ENCODE measurements at places on chromosomes 1 and 21.

GRCh38 chr1:57549300-57549699 lies 125.4 kb upstream of the DAB1 start:
- no peak for DNase-seq

DNA sequence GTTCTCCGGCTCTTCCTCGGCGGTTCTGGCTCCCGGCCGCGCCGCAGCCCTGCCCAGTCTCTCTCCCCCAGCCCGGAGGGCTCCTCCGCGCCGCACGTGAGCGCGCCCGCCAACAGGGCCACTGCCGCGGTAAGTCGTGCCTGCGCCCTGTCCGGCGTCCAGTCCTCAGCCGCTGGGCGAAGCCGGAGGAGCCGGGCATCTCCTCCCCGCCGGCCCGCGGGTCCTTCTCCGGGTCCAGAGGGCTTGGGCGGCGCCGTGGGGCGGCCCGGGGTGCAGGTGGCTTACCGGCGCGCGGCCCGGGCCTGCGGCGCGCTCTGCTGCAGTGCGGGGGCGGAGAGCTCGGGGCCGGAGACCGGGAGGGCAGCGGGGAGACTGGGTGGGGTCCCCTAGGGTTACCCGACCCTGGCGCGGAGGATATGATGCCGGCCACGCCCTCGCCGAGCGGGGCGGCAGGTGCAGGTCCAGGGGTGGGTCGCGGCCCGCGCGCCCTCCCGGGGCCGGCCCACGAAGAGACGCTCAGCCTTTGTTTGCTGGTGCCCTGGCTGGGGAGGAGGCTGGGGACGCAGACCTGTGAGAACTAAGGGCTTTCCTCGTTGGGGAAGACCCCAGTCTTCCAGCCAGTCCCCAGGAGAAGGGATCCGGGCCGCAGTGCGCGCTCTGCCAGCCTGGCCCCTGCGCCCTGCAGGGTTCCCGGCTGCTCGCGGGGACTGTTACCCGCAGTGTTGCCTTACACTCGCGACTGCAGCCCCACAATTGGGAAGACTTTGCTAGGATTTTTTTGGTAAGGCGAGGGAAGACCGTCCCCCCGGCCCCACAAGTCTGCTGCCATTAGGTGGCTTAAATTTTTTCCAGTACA lies at the start of gene DOP1B:
Gene DOP1B, plus strand, starts transcription at position 10 of the 856 bp plus-strand sequence. CDS start 7,910 bp downstream, outside the sequence.
- DNase-seq, result no peak

DNA sequence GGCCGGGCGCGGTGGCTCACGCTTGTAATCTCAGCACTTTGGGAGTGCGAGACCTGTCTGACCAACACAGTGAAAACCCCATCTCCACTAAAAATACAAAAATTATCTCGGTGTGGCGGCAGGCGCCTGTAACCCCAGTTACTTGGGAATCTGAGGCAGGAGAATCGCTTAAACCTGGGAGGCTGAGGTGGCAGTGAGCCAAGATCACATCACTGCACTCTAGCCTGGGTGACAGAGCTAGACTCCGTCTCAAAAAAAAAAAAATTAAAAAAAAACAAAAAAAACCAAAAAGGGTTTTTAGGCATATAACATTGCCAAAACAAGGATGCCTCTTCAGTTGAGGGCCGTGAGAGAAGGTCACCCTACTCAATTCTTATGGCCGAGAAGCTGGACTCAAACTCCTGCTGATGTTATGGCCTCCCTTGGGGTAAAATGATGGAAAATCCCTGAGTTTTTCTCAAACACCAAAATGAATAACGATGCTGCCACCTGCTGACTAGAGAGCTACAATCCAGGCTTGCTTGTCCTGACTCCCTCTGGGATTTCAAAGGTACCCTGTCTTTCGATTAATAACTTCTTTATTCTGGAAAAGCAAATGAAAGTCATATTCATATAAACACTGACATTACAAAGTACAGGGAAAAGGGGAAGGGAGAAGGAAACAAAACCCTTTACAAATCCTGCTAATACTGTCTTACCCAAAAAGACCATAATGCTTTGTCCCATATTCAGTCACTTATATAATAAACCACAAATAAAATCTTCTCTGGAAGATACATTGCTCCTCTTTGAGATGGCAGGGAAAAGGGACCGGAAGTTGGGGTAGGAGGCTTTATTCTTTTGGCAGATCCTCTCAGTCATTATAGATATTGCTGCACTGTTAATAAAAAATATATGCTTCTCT lies 10.7 kb downstream of the RAB42 start:
- no peak for DNase-seq

DNA sequence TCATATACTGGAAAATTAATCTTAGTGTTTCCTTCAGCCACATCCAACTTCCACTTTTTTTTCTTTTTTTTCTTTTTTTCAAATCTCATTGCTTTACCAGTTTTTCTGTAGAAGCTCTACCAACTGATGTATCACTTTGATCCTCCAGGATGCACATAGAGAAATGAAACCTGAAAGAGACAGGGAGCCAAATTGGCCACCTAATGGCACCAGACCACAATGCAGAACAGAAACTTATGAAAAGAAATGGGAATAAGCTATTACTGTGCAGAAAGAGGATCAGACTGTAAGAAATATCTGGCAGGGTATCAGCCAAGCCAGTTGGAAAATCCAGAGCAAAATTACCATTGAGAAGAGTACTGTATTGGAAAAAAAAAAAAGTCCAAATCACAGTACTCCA lies 1514.2 kb downstream of the MRPL39 start:
- no peak for DNase-seq

DNA sequence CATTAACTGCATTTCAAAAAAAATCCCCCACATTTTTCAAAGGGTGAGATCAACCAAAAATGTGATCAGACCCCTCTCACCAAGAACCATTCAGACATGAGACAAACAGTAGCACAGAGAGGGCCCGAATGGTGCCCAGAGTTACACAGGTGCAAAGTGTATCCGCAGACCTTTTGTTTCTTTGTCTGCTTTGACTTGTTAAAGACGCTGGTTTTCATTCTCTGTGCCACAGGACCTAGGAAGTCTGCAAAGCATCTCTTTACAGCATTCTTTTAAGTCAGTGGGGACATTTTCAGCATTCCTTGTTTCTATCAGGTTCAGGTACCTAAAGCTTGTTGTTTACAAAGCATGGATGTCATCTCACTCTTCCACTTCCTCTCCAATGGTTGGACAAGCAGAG lies 87.2 kb upstream of the MAP1LC3C start:
- DNase-seq, result no peak

DNA sequence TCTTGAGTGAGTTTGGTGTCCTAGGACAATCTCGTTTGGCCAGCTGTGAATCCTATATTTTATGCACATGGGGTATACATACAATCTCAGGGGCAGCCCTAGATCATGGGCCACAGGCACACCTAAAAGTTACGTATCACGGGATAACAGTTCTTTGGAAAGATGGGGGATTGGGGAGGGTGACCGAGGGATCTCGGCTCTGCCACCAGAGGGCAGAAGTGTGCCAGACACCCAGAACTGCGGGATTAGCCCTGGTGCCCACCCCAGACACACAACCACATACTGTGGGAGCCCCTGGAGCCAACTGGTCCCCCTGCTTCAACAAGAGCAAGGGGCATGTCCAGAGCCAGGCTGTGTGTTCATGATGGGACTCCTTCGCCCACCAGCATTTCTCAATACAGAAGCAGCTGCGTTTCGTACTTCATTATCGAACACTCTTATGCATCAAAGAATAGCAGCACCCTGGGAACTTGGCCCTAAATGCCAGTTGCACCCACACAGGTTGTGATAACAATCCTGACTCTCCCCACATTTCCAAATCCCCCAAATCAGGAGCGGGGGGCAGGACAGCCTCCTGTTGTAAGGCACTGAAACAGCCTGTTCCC lies 37.4 kb downstream of the TMCO4 start:
- DNase-seq, result peak; percentile 14

DNA sequence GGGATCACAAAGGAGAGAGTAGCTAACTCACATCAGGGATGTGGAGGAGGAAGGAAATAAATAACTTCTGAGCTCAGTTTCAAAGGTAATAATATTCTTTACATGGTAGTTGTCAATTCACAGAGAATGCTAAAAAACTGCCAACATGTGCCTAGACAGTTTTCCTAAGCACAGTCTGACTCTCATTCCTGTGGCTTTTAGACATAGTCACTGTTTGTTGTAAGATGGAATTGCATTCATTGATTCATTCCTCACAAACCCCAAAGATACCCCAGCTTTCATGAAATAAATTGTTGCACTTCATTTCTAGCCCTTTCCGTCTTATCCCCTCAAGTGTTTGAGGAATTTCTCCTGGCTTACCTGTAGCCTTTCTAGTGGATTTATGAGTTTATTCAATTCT lies 263.9 kb downstream of the NTNG1 start:
- no peak for DNase-seq

GRCh38 chr1:110087812-110088738 lies 17.6 kb upstream of the ALX3 start:
- no peak for DNase-seq

- DNase-seq, result no peak
Observed at GRCh38 chr1:178418284-178418955, 78.3 kb downstream of the CLEC20A start.

DNA sequence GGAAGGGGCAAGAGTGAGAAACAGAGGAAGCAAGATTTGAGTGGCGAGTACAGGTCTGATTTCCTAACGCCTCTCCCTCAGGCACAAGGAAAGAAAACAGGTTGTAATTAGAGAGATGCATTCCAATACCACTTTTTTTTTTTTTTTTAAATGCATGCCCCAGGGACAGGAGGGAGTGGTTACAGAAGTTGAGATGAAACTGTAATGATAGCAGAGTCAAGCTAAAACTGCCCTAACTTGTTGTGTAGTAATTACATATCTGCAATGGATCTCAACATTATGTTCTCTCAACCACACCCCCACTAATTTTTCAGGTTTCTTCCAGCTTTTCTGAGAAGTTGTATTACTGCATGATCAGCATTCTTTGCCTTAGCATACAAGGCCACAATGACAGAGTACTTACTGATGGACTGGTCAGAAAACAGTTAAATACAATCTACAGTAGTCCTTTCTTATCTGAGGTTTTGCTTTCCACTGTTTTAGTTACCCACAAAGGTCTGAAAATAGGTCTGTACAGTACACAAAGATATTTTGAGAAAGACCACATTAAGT lies 5.5 kb downstream of the ETV3 start:
- DNase-seq, result no peak

DNA sequence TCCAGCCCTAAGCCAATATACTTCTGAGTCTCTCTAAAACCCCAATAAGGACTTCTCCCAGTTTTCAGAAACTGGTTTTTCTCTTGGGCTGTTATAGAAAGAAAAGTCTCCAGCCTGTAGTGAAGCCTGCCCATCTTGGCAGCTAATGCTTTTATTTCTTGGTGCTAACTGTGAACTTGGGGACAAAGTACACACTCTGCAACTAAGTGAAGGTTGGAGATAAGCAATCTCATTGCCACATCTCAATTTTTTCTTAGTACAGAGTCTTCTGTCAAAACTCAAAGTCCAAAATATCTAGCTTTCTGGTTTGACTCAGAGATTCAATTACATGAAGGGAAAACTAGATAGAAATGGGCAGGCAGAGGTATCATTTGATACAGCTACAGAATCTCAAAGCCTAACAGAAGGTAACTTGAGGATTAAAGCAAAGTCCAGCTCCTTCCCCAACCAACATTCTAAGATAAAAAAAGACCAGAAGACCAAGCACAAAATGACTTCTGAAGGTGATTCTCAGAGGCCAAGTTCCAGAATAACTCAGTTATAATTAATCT lies 14.0 kb downstream of the AK2 start:
- DNase-seq, result no peak

- DNase-seq, result no peak
Observed at GRCh38 chr21:46060596-46061061, 37.3 kb upstream of the COL6A2 start.

GRCh38 chr1:221435504-221435904 lies 306.4 kb downstream of the DUSP10 start:
- DNase-seq, result no peak

GRCh38 chr1:167723707-167724323 lies 2.0 kb downstream of the MPZL1 start:
- DNase-seq, result no peak

DNA sequence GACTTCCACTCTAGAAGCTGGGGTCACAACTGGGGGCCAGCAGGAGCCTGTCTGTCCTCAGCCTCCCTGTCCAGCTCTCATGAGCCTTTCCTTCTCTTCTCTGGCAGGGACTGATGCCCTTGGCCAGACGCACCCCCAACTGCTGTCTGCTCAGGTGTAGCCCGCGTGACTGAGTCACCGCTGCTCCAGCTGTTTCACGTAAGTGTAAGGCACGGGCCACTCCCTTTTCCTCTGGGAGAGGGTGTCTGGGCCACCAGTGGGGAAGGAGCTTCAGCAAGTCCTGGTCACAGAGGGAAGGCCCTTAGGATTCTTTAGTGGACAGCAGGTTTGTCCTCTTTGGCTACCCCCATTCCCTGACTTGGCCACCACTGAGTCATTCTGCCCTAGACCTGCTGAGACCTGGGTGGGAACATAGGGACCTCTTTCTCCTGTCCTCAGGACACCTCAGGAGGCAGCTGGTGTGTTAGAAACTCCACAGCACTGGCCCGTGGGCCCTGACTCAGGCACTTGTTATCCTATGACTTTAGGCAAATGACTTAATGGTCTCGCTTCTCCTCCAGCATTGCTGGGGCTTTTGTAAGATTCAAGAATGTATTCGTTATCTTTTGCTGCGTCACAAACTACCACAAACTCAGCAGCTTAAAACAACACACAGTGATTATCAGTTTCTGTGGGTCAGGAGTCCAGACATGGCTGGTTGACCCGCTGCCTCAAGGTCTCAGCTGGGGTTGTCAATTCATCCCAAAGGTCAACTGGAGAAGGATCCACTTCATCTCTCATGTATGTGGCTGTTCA lies 64.8 kb downstream of the FAM163A start:
- no peak for DNase-seq

GRCh38 chr1:235106457-235106856 lies 22.2 kb downstream of the TOMM20 start:
- no peak for DNase-seq

DNA sequence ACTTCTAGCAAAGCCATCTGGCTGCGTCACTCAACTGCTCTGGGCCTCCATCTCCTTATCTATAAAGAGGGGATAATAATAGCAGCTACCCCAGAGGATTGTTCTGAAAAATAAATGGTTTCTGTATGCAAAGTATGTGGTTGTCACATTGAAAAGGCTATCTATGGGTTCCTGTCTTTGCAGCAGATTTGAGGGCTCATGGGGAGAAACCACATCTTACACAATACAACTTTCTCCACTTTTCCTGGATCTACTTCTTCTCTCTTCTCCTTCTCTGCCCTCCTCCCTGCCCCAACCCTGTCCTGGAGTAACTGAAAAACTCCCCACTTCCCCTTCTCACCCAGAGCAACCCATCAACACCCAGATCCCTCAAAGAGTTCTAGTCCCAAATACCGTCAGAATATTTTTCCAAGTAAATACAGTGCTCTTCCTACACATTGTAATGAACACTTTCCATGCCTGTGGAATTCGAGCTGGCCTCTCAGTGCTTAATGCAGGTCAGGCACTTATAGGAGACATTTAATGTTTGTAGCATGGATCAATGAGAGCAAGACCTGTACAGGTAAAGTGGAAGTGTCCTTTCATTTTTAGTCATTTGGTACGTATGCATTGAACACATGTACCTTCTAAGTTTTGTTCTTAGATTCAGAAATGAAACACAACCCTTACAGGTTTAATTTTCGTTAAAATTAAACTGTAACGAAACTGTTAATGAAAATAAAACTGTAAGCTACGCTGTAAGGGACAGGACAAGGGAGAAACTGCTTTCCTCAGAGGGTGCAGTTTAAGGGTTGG lies 131.9 kb downstream of the AK5 start:
- DNase-seq, result no peak

- no peak for DNase-seq
Observed at GRCh38 chr1:50860702-50861101, 99.4 kb downstream of the FAF1 start.
